ENCODE measurements at places on chromosomes 11 and 22.
A peak's percentile ranks its signal among the peaks of the same experiment; 100 is the strongest.

GRCh38 chr11:112786886-112787530, 174.2 kb upstream of the NCAM1 start:
- no peak for DNase-seq

- DNase-seq = no peak
Measured at GRCh38 chr11:111089759-111090158, 155.8 kb upstream of the POU2AF2 start.

DNA sequence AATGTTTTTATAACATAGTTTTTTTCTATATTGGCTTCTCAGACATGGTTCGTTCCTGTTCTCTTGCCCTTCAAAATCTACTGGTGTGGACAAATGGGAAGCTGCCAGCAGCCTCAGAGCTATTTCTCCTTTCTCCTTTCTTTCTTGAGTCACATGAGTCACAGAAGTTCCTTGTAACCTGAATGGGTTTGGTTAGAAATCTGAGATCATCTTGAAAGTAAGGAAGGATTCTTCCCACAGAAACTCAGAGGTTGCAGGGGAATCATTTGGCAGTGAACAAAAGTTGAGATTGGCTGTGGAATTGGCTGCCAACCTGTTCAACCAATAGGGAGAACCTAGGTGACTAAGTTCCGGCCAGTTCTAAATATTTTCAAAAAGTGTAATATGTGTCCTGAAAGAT, 12.5 kb downstream of the PLET1 start:
- no peak for DNase-seq

- no peak for DNase-seq
Measured at GRCh38 chr11:120660024-120660565, 148.5 kb downstream of the GRIK4 start.

DNA sequence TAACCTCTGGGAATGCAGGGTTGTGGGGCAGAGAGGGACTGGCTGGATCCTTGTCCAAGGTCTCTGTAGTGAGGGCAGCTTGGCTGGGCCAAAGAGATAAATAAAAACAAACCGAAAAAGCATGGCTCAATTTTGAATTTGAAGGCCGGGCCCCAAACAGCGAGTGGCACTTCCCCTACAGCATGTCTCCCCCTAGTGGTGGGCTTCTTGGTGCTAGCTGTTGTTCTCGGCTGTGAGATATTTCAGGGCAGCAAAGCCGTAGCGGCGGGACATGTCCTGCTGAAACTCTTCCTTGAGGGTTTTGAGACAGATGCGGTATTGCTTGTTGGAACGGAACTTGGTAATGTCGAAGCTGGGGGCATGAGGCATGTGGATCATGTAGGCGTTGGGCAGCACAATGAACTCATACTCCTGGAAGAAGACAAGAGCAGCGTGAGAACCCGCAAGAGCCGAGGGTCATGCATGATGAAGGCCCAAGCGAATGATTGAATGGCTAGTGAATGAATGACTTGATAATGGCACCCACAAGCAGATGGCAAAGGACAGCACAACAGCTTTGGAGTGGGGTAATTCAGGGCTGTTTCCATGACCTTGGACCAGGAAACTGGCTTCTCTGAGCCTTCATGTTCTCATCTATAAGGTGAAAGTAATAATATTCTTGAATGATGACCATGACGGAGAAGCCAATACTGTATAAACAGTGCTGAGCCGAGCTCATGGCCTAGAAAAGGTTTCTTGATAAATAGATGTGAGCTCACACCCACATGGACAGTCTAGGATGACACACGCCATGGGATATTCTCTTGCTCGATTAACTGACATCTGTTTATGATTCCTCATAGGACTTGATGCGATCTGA, 216.3 kb upstream of the SYN3 start:
- no peak for DNase-seq

DNA sequence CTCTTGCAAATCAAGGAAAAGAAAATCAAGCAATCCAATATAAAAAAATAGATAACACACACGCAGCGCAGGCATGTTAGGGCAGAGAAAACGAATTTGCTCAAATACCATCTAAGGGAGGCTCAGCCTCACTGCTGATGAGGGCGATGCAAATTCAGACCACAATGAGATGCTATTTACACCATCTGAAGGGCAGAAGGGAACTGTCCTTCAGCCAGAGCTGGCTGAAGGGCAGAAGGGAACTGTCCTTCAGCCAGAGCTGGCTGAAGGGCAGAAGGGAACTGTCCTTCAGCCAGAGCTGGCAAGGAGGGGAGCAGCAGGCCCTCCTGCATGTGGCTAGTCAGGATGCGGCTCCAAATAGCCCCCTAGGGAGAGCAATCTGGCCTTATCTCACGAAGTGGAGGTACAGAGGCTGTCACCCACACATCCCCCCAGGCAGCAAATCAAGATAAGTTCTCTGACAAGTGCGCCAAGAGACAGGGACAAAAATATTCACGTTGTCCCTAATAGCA, 7.6 kb upstream of the SLC39A13 start:
- no peak for DNase-seq

- peak; percentile 65 for DNase-seq
Measured at GRCh38 chr11:88552379-88553062, 215.0 kb upstream of the CTSC start.

All from aorta (tissue), 5 donors.